Stimulated activated CD8-positive, alpha-beta memory T cell treated with anti-CD3 and anti-CD28 coated beads, Interleukin-4, amount 100 ng/mL, for 4 hours (primary cell): ENCODE measurements at places on chromosomes 1 and 21.

DNA sequence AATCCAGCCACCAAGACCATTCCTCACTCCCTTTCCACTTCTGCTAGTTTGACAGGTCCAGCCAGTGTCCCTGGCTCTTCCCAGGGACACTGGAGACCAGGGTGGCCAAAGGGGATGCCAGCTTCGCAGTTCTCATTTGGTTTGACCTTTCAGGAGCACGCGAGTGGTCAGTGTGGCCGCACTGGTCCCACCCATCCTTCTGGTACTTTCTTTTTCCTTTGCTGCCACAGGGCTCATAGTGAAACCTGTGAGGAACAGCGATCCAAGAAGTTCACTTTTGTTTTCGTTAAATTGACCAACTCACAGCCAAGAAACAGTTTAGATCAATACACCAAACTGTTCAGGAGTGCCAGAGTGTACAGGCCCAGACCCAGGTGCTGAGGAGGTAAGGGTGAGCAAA lies 14.4 kb upstream of the EVA1B start:
- DNase-seq: no peak

GRCh38 chr1:109190189-109190588 lies 23.5 kb upstream of the SARS1 start:
- no peak for DNase-seq

GRCh38 chr1:68175621-68176398 lies 56.5 kb downstream of the WLS start:
- no peak for DNase-seq

DNA sequence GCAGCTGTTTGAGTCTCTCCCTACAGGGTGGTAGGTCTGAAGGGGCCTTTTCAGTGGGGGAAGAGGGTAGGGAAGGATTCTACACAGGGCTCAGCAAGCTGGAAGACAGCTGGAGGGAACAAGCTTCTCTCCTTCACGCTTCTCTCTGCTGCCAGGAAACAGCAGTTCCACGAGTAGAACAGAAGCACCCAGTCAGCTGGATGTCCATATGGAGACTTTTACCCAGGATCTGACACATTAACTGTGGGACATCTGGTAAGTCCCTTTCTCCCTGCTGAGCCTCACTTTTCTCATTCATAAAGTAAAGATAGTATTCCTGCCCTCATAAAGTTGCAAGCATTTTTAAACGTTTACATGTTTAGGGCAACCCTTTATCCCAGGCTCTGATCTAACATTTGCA lies 280.3 kb downstream of the OMA1 start:
- no peak for DNase-seq

DNA sequence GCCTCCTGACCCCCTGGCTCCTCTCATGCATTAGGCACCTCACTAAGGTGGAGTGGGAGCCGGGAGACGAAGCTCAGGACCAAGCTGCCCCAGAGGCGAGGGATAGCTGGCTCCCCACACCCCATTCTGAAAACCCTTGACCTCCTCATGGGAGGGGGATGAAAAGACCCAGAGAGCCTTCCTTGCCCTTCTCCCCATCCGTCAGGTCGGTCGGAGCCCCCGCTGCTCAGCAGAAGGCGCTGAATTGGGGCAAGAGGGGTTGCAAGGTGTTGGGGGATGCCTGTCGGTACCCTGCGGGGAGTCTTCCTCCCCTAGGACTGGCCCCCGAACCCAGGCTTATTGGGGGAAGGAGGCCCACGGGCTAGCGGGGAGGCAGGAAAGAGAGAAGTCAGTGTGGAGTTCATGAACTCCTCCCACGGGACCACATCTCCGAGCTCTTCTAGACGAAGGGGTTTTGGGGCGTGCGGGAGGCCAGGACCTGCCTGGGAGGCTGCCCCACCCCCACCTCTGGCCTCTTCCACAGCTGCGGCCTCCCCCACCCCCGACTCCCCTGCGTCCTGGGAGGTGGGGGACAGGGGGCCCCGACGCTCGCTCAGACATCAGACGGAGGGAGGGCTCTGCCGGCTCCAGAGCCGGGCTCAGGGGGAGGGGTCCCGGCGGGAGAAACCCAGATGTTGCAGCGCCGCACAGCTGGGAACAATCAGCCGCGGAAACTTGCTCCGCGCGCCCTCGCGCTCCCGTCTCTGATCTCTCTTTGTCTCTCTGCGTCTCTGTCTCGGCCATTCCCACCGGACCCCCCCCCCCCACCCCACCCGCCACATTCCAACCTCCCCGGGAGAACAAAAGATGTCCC lies 719 bp downstream of the MFAP2 start:
- no peak for DNase-seq

- DNase-seq: no peak
Measured at GRCh38 chr21:28867401-28867800, 125.3 kb downstream of the LTN1 start.

DNA sequence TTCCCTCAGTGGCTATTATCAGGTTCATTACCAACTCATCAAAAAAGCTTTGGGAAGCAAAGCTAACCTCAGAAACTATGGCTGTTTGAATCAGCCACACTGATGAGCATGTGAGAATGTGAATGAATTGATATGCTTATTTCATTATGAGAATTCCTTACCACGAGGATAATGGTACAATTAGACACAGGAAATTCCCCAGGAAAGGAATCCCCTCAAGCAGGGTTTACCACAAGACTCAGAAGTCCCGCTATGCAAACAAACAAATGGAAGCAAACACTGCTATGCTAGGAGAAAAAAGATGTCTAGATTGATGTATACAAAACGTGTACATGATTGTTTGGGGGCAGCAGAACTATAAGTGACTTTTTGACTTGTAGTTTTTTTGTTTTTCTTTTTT lies 205.0 kb downstream of the HMCN1 start:
- DNase-seq: no peak

DNA sequence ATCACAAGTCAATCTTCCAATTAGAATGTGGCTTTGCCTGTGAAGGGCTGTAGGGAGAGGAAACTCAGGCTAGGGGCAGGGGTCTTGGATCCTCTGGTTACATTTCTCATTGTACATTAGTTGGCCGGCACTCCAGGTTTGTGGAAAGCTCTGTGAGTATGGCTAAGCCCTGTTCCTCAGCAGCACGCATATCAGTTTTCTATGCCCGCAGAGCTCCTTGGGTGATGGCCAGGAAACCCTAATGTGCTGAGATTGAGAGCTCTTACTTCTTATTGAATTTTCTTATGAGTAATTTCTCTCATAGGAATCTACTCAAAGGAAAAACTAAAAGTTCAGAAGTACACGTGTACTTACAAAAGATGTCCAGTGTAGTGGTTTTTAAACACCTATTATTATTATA lies 30.7 kb upstream of the STMN1 start:
- DNase-seq: no peak

DNA sequence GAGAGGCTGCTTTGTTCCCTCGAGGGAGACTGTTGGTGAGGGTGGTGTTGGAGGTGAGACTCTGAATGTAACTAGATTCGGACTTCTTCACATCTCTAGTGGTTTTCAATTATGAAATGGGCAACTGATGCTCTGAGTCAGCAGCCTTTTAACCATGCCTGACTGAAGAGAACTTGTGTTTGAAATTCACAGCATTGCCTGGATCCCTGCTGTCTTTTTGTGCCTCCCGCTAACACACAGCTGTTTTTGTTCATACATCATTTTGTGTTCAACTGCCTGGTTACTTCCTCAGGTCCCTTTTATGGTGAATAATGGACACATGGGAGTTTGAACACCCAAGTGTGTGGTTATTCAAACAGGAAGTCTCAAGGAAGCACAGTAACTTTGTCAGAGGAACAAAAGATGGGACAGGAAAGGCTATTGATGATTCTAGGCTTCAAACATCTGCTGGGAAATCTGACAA lies 16.8 kb downstream of the LAMC1 start:
- no peak for DNase-seq

- DNase-seq: no peak
Measured at GRCh38 chr1:55575571-55576279, 360.6 kb upstream of the USP24 start.

- DNase-seq: no peak
Measured at GRCh38 chr1:231665726-231666125, 39.1 kb downstream of the DISC1 start.

DNA sequence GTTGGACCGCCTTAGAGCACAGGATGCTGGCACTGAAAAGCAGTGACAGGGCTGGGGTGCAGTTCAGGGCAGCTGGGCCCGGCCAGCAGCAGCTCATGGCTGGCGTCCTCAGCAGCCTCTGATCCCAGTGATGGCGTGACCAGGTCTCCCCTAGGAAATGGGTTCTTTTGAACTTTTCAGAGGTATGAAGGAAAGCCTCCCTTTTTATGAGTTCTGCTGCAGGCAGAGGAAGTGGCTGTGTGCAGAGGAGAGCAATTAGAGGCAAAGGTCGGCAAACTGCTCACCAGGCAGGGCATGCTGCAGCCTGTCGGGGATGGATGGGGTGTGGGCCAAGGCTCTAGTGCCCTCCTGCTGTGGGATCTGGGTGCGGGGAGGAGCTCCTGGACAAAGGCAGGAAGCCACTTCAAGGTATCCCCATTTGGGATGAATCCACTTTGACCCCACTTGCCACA lies 45.6 kb upstream of the RAB4A start:
- no peak for DNase-seq

DNA sequence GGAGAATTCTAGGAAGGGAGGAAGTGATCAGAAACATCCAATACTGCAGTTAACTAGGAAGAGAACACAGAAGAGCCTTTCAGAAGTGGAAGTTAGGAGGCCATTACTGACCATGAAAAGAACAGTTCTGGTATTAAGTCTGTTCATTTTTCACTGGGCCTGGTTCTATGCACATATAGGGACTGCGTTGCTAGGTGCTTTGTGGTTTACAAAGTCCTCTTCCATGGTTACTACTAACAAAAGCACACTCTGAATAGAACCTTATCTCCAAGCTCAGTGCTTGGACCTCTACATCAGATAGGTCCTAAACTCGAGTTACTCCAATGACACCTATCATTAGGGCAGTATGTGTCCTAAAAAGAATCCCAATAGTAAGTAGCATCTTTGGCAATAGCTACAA lies 75.4 kb downstream of the RPAP2 start:
- no peak for DNase-seq

DNA sequence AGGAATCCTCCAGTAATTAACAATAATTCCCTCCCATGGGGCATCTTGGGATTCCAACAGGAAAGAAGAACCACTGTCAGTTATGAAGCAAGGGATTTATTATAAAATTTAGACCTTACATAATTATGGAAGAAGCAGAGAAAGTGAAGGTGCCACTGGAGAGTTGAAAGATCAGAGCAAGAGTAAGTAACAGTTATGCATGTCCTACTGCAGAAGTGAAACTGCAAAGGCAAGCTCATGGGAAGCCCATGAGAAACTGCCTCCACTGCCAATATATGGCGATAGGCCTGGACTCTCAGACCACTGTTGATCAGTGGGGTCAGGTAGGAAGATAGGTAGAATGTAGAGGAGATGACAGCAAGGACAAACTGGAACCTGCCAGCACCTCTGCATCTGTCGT lies 123.6 kb upstream of the ZNF648 start:
- DNase-seq: no peak

GRCh38 chr1:192153276-192153675 lies 5.0 kb upstream of the RGS18 start:
- no peak for DNase-seq

- DNase-seq: no peak
Measured at GRCh38 chr1:83794384-83794783, 204.5 kb downstream of the TTLL7 start.

GRCh38 chr1:16076031-16076864 lies 2.8 kb upstream of the FAM131C start:
- no peak for DNase-seq

GRCh38 chr1:186102547-186103148 lies 272.4 kb downstream of the TPR start:
- DNase-seq: no peak

DNA sequence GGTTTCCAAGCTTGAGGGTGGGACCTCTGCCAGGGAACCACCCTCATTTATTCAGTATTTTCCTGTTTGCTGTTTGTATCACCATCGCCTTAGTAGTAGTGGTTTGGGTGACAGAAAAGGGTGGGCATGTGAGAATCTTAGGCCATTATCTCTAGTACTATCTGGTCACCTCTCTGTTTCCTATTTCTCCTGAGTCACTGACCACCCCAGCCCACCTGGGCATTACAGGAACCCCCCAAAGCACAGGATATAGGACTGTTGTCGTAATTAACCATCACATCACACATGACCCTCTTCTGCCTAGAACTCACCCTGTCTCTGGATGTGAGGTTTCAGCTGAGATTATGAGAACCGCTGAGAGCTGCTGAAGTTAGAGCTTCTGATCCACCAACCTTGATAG lies 60.4 kb downstream of the IL23R start:
- DNase-seq: no peak

DNA sequence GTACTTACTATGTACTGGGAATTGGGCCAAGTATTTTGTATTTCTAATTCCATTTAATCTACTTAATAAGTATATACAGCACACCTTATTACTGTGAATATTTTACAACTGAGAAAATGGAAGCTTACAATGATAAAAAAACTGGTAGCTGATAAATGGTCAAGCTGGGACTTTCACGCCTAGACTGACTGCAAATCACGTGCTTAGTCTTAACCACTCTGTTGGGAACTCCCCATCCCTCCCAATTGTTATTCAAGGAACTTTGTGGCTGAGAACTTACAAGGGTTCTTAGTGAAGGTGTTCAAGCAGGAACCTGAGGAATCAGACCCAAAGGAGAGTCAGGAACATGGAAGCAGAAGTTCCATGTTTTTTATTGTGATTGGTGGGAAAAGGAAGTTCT lies 26.9 kb downstream of the CD84 start:
- DNase-seq: no peak

DNA sequence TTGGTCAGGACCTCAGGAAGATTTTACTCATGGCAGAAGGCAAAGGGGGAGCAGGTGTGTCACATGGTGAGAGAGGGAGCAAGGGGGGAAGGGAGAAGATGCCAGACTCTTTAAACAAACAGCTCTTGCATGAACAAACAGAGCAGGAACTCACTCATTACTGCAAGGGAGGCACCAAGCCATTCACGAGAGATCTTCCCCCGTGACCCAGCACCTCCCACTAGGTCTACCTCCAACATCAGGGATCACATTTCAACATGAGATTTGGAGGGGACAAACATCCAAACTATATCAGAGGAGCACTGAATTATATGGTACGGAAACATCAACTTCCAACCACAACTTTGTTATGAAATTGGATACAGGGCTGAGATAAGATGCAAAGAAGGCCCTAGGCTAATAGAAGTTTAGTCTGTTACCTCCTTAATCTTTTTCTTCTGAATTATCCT lies 164.9 kb downstream of the ST6GALNAC3 start:
- no peak for DNase-seq

- DNase-seq: no peak
Measured at GRCh38 chr1:178382372-178382771, 114.4 kb downstream of the CLEC20A start.

- DNase-seq: no peak
Measured at GRCh38 chr1:198986036-198986435, 347.2 kb downstream of the PTPRC start.
